CD4-positive, alpha-beta T cell (primary cell): ENCODE measurements at places on chromosomes 2 and 18.

GRCh38 chr18:73118121-73118816, 250.5 kb upstream of the NETO1 start:
- H3K27me3 ChIP-seq, result no peaks in the 10 kb centered on the region
- no peaks in the 10 kb centered on the region for H3K36me3 ChIP-seq
- no peak overlapping the region for H3K27ac ChIP-seq
- no peak overlapping the region for H3K4me3 ChIP-seq
- DNase-seq, result no peak
- H3K4me1 ChIP-seq, result no peaks in the 10 kb centered on the region

DNA sequence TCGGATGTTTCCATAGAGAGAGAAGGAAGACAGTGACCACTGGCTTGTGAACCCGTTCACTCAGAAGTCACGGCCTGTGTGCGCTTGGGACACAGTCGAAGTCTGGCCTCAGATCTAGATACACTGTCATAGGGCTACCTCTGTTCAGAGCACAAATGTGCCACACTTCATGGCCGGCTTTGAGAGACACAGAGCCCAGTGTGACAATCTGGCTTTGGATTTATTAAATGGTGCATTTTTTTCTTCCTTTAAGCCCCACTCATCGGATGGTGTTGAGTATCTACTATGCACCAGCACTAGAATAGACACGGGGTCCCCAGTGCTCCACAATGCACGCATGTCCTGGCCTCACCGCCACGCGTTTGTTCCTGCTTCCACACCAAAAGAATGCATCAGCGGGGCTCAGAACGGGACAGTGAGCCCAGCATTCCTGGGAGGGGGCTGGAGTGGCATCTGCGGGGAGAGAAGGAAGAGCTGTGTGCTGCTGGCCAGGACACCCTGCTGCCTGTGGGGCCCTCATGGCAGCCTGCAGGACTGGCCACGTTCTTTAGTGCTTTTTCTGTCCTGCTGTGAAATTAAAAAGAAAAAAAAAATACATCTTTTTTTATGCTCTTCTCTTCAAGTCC, 738.9 kb upstream of the SALL3 start:
- H3K4me3 ChIP-seq, result no peak overlapping the region
- no peak for DNase-seq
- H3K27ac ChIP-seq, result no peak overlapping the region
- H3K36me3 ChIP-seq, result no peaks in the 10 kb centered on the region
- no peaks in the 10 kb centered on the region for H3K4me1 ChIP-seq

DNA sequence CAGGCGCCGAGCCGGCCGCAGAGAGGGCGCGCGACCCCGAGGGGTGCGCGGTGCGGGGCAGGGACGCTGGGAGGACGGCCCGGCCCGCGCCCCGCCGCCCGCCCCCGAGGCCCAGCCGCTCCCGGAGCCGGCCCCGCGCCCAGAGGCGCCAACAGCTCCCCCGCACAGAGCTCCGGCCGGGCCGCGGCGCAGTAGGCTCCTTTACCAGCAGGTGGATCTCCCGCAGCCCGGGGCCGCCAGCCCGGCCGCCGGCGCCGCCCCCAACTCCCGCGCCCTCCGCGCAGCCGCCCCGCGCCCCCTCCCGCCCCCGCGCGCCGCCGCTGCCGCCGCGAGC, 258 bp downstream of the MGAT4A start:
- no peaks in the 10 kb centered on the region for H3K27me3 ChIP-seq
- H3K4me1 ChIP-seq, result peaks cover 47% of the 10 kb centered on the region

- no peaks in the 10 kb centered on the region for H3K4me1 ChIP-seq
- H3K4me3 ChIP-seq, result no peak overlapping the region
- no peaks in the 10 kb centered on the region for H3K27me3 ChIP-seq
Observed at GRCh38 chr18:10536280-10536679, 10.5 kb downstream of the NAPG start.

DNA sequence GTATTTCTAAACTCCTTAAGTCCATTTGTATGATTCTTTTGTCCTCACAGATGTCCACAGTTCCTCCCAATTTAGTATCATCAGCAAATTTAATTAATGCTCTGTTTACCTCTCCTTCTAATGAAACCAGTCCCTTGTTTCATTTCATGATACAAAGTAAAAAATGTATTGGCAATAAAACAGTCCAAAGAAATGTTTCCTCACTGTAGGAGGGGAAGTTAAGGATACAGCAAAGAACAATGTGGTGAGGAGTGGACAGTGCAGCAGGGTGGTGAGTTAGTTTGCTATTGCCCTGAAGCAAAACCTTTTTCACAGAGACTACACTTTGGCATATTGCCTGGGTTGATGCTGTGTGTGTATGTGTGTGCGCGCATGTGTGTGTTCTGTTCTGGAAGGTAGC, 401.5 kb downstream of the ARHGAP15 start:
- DNase-seq, result no peak
- H3K27ac ChIP-seq, result no peak overlapping the region
- no peak overlapping the region for H3K4me3 ChIP-seq
- H3K4me1 ChIP-seq, result peaks cover under 1% of the 10 kb centered on the region
- H3K36me3 ChIP-seq, result peaks cover 43% of the 10 kb centered on the region

DNA sequence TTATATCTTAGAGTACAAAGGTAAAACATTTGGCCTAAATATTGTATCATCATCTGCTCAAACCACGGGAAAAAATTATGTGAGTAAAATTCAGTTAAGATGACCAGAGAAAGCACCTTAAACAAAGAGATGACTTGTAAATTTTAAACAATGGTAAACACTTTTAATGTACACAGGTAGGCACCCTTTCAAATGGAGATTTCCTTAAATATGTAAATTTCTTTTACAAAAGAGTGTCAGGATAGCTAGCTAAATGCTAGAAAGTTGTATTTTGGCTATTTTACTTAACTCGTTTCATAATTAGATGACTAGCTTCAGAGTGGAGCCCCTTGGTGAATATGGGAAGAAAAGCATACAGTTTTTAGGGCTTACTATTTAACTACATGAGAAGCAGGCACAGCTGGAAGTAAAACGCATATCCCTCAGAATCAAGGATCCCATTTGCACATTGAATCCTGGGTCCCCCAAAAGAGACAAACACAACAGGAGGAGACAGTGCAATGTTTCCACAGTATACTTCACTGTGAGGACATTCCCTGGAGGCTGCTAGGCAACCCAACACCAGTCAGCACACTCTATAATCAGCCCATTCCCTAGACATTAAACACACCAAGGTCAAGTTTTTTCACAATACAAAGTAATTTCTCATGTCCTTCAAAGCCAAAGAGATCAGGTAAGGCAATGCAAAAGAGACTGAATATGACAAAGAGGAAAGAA, 1154.4 kb downstream of the DPP10 start:
- H3K27ac ChIP-seq, result no peak overlapping the region
- H3K4me1 ChIP-seq, result no peaks in the 10 kb centered on the region
- no peaks in the 10 kb centered on the region for H3K36me3 ChIP-seq
- H3K27me3 ChIP-seq, result no peaks in the 10 kb centered on the region
- H3K4me3 ChIP-seq, result no peak overlapping the region

- DNase-seq, result no peak
- no peak overlapping the region for H3K27ac ChIP-seq
- no peaks in the 10 kb centered on the region for H3K27me3 ChIP-seq
- no peaks in the 10 kb centered on the region for H3K36me3 ChIP-seq
Observed at GRCh38 chr2:119508756-119509155, 15.5 kb downstream of the SCTR start.

GRCh38 chr2:183269956-183270355, 145.7 kb downstream of the NUP35 start:
- no peak overlapping the region for H3K27ac ChIP-seq
- no peak overlapping the region for H3K4me3 ChIP-seq
- H3K27me3 ChIP-seq, result no peaks in the 10 kb centered on the region
- DNase-seq, result no peak
- no peaks in the 10 kb centered on the region for H3K4me1 ChIP-seq

DNA sequence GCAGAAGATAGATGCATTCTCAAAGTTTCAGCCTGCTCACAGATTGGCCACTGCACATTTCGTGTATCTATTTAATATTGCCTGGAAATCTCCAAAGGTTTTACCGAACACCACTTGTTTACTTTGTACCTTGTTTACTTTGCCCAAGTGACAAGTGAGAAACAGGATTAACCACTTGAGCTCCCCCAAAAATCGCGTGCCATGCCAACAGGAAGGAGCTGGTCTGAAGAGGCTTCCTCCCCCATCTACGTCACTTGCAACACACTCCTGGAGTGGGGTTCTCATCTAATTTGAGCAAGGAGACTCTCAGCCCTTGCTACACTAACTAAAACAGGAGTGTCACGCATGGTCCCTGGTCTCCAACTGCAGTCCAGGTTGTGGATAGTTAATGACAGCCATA, 212.5 kb upstream of the TMEM200C start:
- H3K27me3 ChIP-seq, result no peaks in the 10 kb centered on the region
- H3K36me3 ChIP-seq, result no peaks in the 10 kb centered on the region
- H3K27ac ChIP-seq, result no peak overlapping the region
- H3K4me1 ChIP-seq, result no peaks in the 10 kb centered on the region
- no peak overlapping the region for H3K4me3 ChIP-seq
